Astrocyte (in vitro differentiated cells and primary cell): ENCODE measurements at places on chromosomes 12 and 14. TPM values are rescaled to one million over a fixed set of nuclear protein-coding genes. Genes with fewer than 3 reads are reported as not detected.

Gene SETD1B
- total RNA-seq: 20.9 and 24.0 TPM in 2 replicates

Gene SSTR1
- total RNA-seq: not detected in 2 replicates

DNA sequence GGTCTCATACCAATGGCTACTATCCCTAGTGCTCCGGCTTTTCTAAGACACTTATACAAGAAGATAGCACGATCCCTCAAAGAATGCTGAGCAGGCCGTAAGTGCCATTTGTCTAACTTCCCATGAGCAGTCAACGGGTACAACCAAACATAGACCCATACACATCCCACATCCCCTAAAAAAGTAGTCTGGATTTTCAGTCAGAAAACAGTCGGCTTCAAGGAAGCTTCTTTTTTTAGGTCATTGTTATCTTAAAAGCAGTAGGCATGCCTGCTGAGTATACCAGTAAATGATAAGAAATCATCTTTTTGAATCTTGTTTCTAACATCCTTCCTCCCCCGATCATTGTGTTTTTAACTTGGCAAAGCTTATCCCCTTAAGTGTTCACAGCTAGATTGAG lies 19.8 kb downstream of the OSBPL8 start:
- no peaks in the 10 kb centered on the region for H3K4me1 ChIP-seq
- no peak overlapping the region for H3K27ac ChIP-seq
- DNase-seq: no peak
- no peaks in the 10 kb centered on the region for H3K27me3 ChIP-seq
- H3K36me3 ChIP-seq: no peaks in the 10 kb centered on the region

DNA sequence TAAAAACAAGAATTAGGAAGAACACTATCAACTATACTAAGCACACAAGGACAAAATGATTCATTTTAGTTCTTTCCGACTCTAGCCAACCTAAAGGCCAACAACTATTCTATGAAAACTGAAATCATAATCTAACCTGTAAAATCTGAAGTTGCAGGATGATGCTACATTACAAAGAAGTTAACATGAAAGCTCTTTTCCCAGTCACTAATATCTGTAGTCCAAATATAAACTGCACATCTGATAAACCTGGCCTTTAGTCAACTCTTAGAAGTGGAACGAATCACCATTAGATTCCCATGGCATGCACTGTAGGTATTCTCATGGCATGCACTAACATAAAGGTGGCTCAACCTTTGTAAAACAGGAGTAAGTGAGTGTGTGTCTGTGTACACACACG lies 41.7 kb downstream of the BLTP3B start:
- no peak overlapping the region for H3K27ac ChIP-seq
- H3K27me3 ChIP-seq: no peaks in the 10 kb centered on the region
- no peaks in the 10 kb centered on the region for H3K36me3 ChIP-seq
- DNase-seq: no peak
- H3K4me3 ChIP-seq: no peak overlapping the region

- no peaks in the 10 kb centered on the region for H3K36me3 ChIP-seq
- no peak overlapping the region for H3K4me3 ChIP-seq
- H3K27ac ChIP-seq: no peak overlapping the region
- DNase-seq: no peak
Measured at GRCh38 chr12:41418586-41418985, 230.5 kb downstream of the PDZRN4 start.
